ENCODE measurements at places on chromosomes 7 and 10. TPM values are rescaled to one million over a fixed set of nuclear protein-coding genes. Genes with fewer than 3 reads are reported as not detected.

Gene ITPRID1
- total RNA-seq = not detected

Gene TFR2
- not detected for total RNA-seq

Gene STRIP2
- 58.5 TPM for total RNA-seq

Gene MNX1
- not detected for total RNA-seq

Gene SSC4D
- total RNA-seq = 1.0 TPM

Gene ACTL6B
- total RNA-seq = not detected

- H3K36me3 ChIP-seq = no peaks in the 10 kb centered on the region
- no peak for DNase-seq
- H3K4me1 ChIP-seq = no peaks in the 10 kb centered on the region
- no peak overlapping the region for H3K4me3 ChIP-seq
Observed at GRCh38 chr10:52400562-52400961, 86.5 kb downstream of the DKK1 start.

DNA sequence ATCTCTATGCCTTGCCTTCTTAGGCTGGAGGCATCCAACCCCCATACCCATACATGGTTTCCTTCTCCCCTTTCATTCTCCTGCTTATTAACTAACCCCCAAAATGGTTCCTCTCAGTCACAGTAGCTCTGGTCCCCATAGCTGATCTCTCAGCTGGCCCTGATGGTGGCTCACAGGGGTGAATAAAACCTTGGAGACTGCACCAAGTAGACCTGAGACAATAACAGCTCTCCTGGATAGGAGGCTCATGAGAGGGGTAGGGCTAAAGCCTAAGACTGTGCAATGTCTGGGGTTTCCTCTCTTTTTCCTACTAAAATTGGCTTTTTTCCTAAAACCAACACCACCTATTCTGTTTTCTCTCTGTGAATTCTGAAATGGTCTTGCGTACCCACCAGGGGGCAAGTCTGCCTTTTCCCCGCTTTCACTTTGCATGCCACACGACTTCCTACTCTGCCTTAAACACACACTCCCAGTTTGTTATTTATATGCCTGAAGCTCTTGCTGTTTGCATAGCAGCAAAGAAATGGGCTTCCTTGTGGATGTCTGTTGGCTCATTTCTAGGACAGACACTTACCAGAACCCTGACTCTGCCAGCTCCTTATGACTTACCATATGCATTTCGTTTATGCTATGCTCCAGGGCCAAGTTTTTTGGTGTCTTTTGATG is 18.4 kb upstream of the PON1 start:
- H3K36me3 ChIP-seq = no peaks in the 10 kb centered on the region
- no peaks in the 10 kb centered on the region for H3K4me1 ChIP-seq
- no peak overlapping the region for H3K27ac ChIP-seq
- DNase-seq = no peak
- H3K27me3 ChIP-seq = no peaks in the 10 kb centered on the region

- H3K4me3 ChIP-seq = peak within 1 kb of the TSS; percentile 93
- H3K4me1 ChIP-seq = peaks cover 11% of the 10 kb centered on the region
Observed at GRCh38 chr7:140176811-140177702, at the start of gene KDM7A. Gene KDM7A, minus strand, starts transcription at chr7:140176983. Its CDS starts 46 bp downstream, at chr7:140176937.

- H3K27ac ChIP-seq = no peak overlapping the region
- no peak overlapping the region for H3K4me3 ChIP-seq
- DNase-seq = no peak
- H3K36me3 ChIP-seq = no peaks in the 10 kb centered on the region
- H3K27me3 ChIP-seq = no peaks in the 10 kb centered on the region
- H3K4me1 ChIP-seq = no peaks in the 10 kb centered on the region
Observed at GRCh38 chr10:9211228-9211627, 1156.7 kb downstream of the GATA3 start.

DNA sequence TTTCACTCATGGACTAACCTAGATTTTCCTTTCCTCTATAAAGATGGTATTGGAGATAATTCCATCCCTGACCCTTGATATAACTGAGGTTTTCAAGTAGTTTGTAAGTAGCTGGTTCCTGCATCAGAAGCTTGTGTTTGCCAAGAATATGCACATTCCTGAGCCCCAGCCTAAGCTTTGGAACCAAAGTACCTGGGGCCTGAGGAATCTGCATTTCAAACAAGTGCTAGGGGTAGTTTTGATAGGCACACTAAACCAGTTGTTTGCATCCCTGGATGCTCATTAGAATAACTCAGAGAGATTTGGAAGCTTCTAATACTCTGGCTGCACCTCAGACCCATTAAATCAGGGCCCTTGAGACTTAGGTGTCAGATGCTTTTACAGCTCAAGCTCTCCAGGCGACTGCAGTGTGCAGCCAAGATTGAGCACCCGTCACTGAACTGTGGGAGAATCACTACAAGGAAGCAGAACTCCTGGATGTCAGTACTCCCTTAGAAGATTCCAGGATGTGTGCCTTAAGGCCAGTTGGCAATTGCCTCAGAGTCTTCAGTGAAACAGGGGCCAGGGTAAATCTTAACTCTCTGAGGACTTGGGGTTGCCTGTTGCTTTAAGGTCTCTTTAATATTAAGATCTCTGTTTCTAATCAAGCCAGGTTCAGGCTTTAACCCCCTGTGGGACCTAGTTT is 565.0 kb downstream of the REEP3 start:
- no peak overlapping the region for H3K27ac ChIP-seq
- H3K36me3 ChIP-seq = no peaks in the 10 kb centered on the region
- no peak for DNase-seq
- no peak overlapping the region for H3K4me3 ChIP-seq
- H3K4me1 ChIP-seq = no peaks in the 10 kb centered on the region

DNA sequence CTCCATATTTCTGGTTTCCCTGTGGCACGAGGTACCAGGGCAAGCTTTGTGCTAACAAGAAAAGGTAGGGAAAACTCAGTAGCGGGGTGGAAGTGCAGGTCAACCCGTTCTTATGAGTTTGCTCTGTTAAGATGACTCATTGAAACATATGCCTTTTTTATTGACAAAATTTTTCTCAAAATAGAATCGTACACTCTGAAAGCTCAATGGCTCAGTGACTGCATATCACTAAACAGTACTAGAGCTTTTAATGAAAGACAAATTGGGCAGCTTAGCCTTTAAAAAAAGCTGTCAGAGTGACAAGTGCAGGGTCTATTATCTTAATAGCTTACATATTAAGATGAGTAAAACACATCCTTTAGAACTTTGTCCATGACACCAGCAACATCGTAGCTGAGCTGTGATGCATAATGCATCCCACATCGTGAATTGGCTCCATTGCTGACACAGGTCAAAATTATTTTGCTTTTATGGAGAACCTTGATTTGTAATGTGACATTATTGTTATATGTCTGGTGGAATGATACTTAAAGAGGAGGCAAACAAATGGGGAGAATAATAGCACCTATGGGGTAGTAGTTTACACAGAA is 264.4 kb downstream of the ETV1 start:
- no peaks in the 10 kb centered on the region for H3K27me3 ChIP-seq
- H3K36me3 ChIP-seq = no peaks in the 10 kb centered on the region
- H3K4me3 ChIP-seq = no peak overlapping the region
- no peaks in the 10 kb centered on the region for H3K4me1 ChIP-seq
- no peak for DNase-seq

- peaks cover 36% of the 10 kb centered on the region for H3K4me1 ChIP-seq
- no peak for DNase-seq
- no peaks in the 10 kb centered on the region for H3K36me3 ChIP-seq
- no peak overlapping the region for H3K27ac ChIP-seq
- H3K27me3 ChIP-seq = no peaks in the 10 kb centered on the region
Observed at GRCh38 chr7:2191016-2191415, 41.7 kb downstream of the MAD1L1 start.

DNA sequence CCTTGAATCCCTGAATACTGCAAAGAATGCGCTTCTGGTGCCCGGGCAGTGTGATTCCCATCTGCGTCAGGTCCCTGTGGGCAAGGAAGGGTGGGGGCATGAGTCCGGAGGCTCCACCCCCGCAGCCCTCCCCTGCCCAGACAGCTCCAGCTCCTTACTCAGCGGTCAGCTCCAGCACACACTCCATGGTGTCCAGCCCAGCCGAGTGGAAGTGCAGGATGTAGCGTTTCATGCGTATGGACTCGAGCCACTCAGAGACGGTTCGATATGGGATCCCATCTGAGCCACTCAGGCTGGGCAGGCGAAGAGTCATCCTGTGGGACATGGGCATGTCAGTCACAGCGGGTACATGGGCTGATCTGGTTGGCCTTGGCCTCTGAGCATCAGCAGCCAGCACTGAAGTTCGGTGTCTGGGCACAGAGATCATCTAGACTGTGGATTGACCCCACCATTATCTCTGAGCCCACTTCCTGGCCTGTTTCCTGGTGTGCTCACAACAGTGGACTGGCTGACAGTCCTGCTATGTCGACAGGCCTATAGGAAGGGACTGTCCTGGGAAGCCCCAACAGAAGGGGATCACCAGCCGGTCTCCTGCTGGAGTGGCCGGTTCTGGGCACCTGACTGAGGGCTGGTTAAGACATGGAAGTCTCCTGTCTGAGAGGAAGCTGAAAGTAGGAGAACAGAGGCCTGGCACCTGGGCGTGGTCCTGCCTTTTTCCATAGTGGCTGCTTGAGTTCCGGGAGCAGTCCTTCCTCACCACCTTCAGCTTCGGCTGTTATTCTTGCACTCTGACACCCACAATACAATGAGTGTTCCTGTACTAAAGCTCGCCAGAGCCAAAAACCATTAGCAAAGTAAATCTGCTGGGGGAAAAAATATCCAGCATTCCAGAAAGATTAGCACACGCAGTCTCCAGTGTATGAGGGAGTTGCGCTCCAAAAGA is 10.6 kb downstream of the ZYX start:
- H3K36me3 ChIP-seq = peaks cover 13% of the 10 kb centered on the region
- H3K27ac ChIP-seq = peak overlapping the region; percentile 72

DNA sequence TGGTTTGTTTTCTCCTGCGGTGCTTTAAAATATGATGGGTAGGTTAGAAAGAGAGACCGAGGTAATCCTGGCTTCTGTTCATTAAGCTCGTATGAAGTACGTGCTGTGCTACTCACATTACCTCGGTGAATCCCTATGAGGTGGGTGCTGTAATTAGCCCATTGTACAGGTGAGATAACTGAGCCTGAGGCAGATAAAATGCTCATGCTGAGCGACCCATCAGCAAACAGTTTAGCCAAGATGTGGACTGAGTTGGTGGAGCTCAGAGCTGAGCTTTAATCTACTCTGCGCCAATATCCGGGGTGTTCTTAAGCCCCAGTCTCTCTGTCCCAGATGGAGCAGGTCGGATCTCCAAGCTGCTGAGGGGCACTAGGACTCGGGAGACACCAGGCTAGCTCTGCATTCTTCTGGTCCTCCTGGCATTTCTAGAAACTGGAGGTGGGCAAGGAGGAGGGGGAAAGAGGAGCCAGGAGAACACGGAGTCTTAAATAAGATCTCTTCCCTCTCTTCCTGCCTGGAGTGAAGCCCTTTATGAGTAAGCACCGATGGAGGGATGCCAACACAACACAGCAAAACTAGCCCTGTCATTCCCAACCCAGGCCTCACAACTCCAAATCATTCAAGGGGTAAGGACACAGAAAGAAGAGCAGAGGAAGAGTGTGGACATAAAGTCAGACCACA is 458.5 kb downstream of the KCNMA1 start:
- peak overlapping the region; percentile 77 for H3K27ac ChIP-seq
- no peaks in the 10 kb centered on the region for H3K27me3 ChIP-seq
- H3K36me3 ChIP-seq = no peaks in the 10 kb centered on the region
- peak; percentile 45 for DNase-seq
- H3K4me3 ChIP-seq = no peak overlapping the region
- peaks cover 26% of the 10 kb centered on the region for H3K4me1 ChIP-seq

DNA sequence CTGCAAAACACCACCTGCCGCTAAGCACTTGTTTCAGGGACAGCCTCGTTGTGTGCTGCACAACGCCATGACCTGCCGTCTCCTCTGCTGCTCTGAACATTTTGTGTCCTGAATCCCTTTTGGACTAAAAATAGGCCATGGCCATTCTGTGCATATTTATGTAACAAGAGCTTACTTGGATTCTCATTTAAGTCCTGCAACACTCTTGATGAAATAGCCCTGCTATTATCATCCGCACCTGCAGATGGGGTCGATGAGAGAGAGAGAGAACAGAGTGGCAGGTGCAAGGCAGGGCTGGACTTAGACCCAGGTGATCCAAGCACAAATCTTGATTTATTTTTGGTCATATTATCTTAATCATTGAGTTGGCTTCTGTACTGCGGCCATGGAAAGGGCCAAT is 121.2 kb upstream of the PRKCQ start:
- DNase-seq = no peak
- no peaks in the 10 kb centered on the region for H3K27me3 ChIP-seq

GRCh38 chr7:93799750-93800357 is 90.7 kb downstream of the TFPI2 start:
- H3K27me3 ChIP-seq = no peaks in the 10 kb centered on the region
- no peak for DNase-seq
- no peaks in the 10 kb centered on the region for H3K4me1 ChIP-seq

GRCh38 chr10:62460393-62460792 is 86.2 kb downstream of the ZNF365 start:
- DNase-seq = no peak
- no peaks in the 10 kb centered on the region for H3K36me3 ChIP-seq
- H3K4me3 ChIP-seq = no peak overlapping the region
- no peaks in the 10 kb centered on the region for H3K27me3 ChIP-seq
- H3K27ac ChIP-seq = no peak overlapping the region
- no peaks in the 10 kb centered on the region for H3K4me1 ChIP-seq

GRCh38 chr7:150852371-150852905 is at the start of gene AOC1:
Gene AOC1, plus strand, starts transcription at chr7:150852517. Its CDS starts 3,954 bp downstream, at chr7:150856471.
- no peaks in the 10 kb centered on the region for H3K36me3 ChIP-seq
- H3K27me3 ChIP-seq = peaks cover 8% of the 10 kb centered on the region
- no peak for DNase-seq
- H3K27ac ChIP-seq = no peak within 1 kb of the TSS
- no peaks in the 10 kb centered on the region for H3K4me1 ChIP-seq
- no peak within 1 kb of the TSS for H3K4me3 ChIP-seq

- no peak for DNase-seq
- H3K27ac ChIP-seq = peak overlapping the region; percentile 24
- H3K4me3 ChIP-seq = no peak overlapping the region
- peaks cover 22% of the 10 kb centered on the region for H3K4me1 ChIP-seq
- H3K36me3 ChIP-seq = peaks cover 2% of the 10 kb centered on the region
Observed at GRCh38 chr10:24643679-24644209, 79.9 kb downstream of the ARHGAP21 start.

Measured in psoas muscle (tissue), 8 donors.